Activated naive CD8-positive, alpha-beta T cell treated with anti-CD3 and anti-CD28 coated beads, Interleukin-2, amount 50 U/mL, for 24 hours (primary cell): ENCODE measurements at places on chromosomes 7 and 10.

- H3K27me3 ChIP-seq: no peaks in the 10 kb centered on the region
- H3K27ac ChIP-seq: no peak overlapping the region
- no peak overlapping the region for H3K4me3 ChIP-seq
- H3K36me3 ChIP-seq: peaks cover 4% of the 10 kb centered on the region
- DNase-seq: no peak
- peaks cover 22% of the 10 kb centered on the region for H3K4me1 ChIP-seq
Measured at GRCh38 chr10:48807791-48808470, 123.3 kb downstream of the WDFY4 start.

DNA sequence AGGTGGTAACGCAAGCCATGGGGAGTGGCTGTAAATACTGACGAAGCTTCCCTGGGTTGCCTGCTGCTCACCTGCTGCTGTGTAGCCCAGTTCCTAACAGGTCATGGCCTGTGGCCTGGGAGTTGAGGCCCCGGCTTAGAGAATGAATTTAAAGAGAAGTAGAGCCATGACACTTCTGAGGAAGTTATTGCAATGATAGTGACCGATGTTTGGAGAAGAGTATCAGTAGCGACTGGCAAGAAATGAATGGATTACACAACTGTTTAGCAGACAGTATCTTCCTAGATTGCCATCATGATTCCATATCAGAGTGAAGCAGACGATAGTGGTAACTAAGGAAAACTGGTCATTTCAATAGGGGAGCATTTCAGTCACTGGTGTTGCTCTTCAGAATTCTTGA, 249.6 kb downstream of the PLXDC2 start:
- no peak for DNase-seq
- H3K4me1 ChIP-seq: no peaks in the 10 kb centered on the region
- no peaks in the 10 kb centered on the region for H3K27me3 ChIP-seq
- H3K36me3 ChIP-seq: no peaks in the 10 kb centered on the region
- no peak overlapping the region for H3K27ac ChIP-seq
- no peak overlapping the region for H3K4me3 ChIP-seq

GRCh38 chr7:77897004-77897547, 98.5 kb downstream of the PHTF2 start:
- no peak overlapping the region for H3K27ac ChIP-seq
- no peak for DNase-seq
- H3K27me3 ChIP-seq: no peaks in the 10 kb centered on the region

DNA sequence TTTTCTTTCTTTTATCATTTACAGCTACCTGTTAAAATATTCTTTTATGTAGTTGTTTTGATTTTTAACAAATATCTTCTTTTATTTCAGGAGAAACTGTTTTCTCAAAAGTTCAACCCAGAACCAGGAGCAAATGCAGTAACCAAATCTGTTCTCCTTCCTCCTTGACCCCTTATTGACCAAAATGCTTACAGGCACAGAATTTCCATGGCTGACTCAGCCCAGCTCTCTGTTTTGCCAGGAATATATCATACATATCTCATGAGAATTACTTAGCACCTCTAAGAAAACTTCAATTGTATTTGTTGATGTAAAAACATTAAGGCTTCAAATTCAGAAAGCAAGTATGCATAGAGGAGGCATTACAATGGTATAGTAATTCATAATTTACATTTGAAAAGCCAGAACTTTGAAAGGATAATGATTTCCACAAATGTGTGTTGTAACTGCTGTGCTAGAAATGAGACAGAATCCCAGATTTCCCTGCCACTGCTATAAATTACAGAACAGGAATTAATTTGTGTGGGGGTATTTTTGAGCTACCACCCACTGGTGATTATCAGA, 2.2 kb downstream of the GSAP start:
- DNase-seq: no peak
- no peak overlapping the region for H3K27ac ChIP-seq
- peak overlapping the region; percentile 67 for H3K4me3 ChIP-seq
- H3K4me1 ChIP-seq: peaks cover 58% of the 10 kb centered on the region
- H3K27me3 ChIP-seq: peaks cover 2% of the 10 kb centered on the region

- H3K36me3 ChIP-seq: no peaks in the 10 kb centered on the region
- no peaks in the 10 kb centered on the region for H3K27me3 ChIP-seq
- no peak overlapping the region for H3K27ac ChIP-seq
Measured at GRCh38 chr10:105262666-105263065, 621.6 kb downstream of the SORCS3 start.

DNA sequence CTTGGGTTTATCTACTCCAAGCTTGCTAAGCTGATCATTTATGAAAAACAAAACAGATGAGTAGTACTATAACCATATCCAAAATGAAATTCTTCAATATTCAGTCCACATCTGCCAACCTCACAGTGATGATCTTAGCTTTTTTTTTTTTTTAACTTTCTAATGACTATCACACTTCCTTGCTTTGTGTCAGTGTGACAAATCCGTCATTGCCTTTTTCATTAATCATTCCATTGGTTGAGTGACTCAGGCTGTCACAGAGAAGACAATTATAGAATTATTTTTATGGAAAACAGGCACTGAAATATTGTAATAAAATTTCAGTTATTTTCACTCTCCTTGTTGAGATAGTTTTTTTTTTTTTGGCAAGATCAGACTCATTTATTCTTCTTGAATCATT, 70.7 kb downstream of the CPVL start:
- H3K27me3 ChIP-seq: peaks cover 11% of the 10 kb centered on the region
- H3K4me3 ChIP-seq: no peak overlapping the region
- no peaks in the 10 kb centered on the region for H3K36me3 ChIP-seq
- H3K27ac ChIP-seq: no peak overlapping the region
- no peak for DNase-seq
- no peaks in the 10 kb centered on the region for H3K4me1 ChIP-seq

- DNase-seq: no peak
- H3K4me3 ChIP-seq: no peak overlapping the region
- peaks cover 67% of the 10 kb centered on the region for H3K4me1 ChIP-seq
- peak overlapping the region; percentile 77 for H3K27ac ChIP-seq
- H3K36me3 ChIP-seq: no peaks in the 10 kb centered on the region
Measured at GRCh38 chr7:22675917-22676343, 51.1 kb upstream of the IL6 start.

GRCh38 chr10:110843796-110844616, 27.7 kb upstream of the PDCD4 start:
- H3K4me3 ChIP-seq: no peak overlapping the region
- H3K27me3 ChIP-seq: no peaks in the 10 kb centered on the region
- H3K36me3 ChIP-seq: no peaks in the 10 kb centered on the region
- H3K27ac ChIP-seq: peak overlapping the region; percentile 85

GRCh38 chr10:4647109-4647785, 178.8 kb upstream of the AKR1E2 start:
- no peaks in the 10 kb centered on the region for H3K36me3 ChIP-seq
- no peak for DNase-seq
- peaks cover 21% of the 10 kb centered on the region for H3K4me1 ChIP-seq
- H3K27ac ChIP-seq: no peak overlapping the region
- H3K27me3 ChIP-seq: no peaks in the 10 kb centered on the region
- no peak overlapping the region for H3K4me3 ChIP-seq

GRCh38 chr7:129298268-129298893, 73.6 kb downstream of the AHCYL2 start:
- peaks cover 8% of the 10 kb centered on the region for H3K36me3 ChIP-seq
- H3K4me3 ChIP-seq: no peak overlapping the region
- no peaks in the 10 kb centered on the region for H3K4me1 ChIP-seq

DNA sequence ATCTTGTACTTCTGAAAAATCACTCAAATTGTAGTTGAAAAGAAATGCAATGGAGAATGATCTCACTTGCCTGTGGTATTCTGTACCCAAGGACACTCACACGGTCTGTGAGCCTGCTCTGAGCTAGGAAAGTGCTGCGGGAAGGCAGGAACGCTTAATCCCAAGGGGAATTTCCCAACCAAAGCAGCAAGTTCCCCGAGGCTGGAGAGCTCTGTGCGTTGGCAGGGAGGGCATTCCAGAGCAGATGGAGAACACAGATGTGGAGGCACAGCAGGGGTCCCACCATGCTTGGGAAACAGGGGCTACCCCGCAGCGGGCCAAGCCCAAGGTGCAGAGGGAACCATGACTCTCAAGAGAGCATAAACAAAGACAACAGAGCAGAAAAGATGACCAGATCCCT, 13.6 kb downstream of the SVIL start:
- H3K4me1 ChIP-seq: peaks cover 1% of the 10 kb centered on the region
- no peak overlapping the region for H3K27ac ChIP-seq
- no peaks in the 10 kb centered on the region for H3K27me3 ChIP-seq
- no peak for DNase-seq
- no peak overlapping the region for H3K4me3 ChIP-seq

DNA sequence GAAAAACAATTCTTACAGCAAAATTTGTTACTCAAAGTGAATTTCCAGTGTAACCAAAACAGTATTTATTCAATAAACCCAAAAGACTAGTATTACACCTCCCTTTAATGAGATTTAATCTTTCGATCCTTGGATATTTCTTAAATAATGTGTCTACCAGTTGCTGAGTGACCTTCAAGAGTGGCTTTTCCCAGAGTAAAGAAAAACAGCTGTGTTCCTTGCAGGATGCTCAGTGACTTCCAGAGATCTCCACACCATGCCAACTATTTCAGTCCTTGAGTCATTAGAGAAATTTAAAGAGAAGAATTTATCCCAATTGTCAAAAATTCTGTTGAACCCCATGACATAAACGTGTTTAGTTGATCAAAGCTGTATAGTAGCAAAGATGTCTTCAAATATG, 44.0 kb downstream of the IMMP2L start:
- no peak overlapping the region for H3K4me3 ChIP-seq
- H3K36me3 ChIP-seq: peaks cover 46% of the 10 kb centered on the region
- H3K27me3 ChIP-seq: no peaks in the 10 kb centered on the region
- H3K27ac ChIP-seq: no peak overlapping the region
- no peak for DNase-seq

GRCh38 chr10:113562069-113562468, 9.2 kb downstream of the HABP2 start:
- H3K36me3 ChIP-seq: no peaks in the 10 kb centered on the region
- no peak overlapping the region for H3K27ac ChIP-seq
- H3K27me3 ChIP-seq: peaks cover 3% of the 10 kb centered on the region
- H3K4me3 ChIP-seq: no peak overlapping the region
- no peak for DNase-seq

- H3K4me1 ChIP-seq: no peaks in the 10 kb centered on the region
- H3K36me3 ChIP-seq: no peaks in the 10 kb centered on the region
- H3K27me3 ChIP-seq: peaks cover 5% of the 10 kb centered on the region
- H3K4me3 ChIP-seq: no peak overlapping the region
- DNase-seq: no peak
- H3K27ac ChIP-seq: no peak overlapping the region
Measured at GRCh38 chr7:128920913-128921582, 10.5 kb upstream of the KCP start.

- H3K4me1 ChIP-seq: peaks cover 21% of the 10 kb centered on the region
- DNase-seq: peak; percentile 14
- no peak overlapping the region for H3K4me3 ChIP-seq
Measured at GRCh38 chr7:156903232-156903909, 10.4 kb upstream of the LMBR1 start.

- H3K36me3 ChIP-seq: peaks cover 22% of the 10 kb centered on the region
- H3K27ac ChIP-seq: no peak overlapping the region
- peaks cover 33% of the 10 kb centered on the region for H3K4me1 ChIP-seq
- H3K4me3 ChIP-seq: no peak overlapping the region
- no peaks in the 10 kb centered on the region for H3K27me3 ChIP-seq
Measured at GRCh38 chr7:127876393-127876792, 154.8 kb downstream of the LRRC4 start.

DNA sequence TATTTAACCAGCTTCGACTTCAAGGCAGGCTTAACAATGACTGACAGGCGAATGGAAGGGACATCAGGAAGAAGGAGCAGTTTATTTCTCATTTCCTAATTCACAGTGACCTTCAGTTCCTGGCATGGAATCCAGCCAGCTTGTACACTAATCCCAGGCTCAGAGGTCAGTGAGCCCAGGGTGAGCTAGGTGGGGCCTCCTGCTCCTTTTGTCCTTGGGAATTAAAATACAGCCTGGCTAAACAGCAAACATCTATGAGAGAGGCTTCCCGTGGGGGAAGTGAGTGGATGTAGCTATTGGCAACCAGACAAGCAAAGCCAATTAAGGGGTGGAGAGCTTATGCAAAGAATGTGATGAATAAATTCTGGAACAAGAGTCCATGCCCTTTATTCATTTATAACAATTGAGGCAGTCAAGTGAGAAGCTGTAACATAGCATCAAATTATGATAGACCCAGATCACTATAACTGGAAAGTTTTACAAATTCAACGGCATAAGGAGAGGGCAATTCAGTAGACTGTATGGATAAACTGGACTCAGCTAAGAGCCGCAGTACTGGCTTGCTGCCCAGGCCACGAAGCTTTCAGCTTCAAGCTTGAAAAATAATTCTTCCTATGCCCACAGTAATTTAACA, 57.1 kb downstream of the STK17A start:
- peak overlapping the region; percentile 66 for H3K27ac ChIP-seq
- H3K36me3 ChIP-seq: peaks cover 78% of the 10 kb centered on the region
- H3K4me1 ChIP-seq: peaks cover 90% of the 10 kb centered on the region
- H3K4me3 ChIP-seq: no peak overlapping the region
- no peaks in the 10 kb centered on the region for H3K27me3 ChIP-seq
- no peak for DNase-seq

DNA sequence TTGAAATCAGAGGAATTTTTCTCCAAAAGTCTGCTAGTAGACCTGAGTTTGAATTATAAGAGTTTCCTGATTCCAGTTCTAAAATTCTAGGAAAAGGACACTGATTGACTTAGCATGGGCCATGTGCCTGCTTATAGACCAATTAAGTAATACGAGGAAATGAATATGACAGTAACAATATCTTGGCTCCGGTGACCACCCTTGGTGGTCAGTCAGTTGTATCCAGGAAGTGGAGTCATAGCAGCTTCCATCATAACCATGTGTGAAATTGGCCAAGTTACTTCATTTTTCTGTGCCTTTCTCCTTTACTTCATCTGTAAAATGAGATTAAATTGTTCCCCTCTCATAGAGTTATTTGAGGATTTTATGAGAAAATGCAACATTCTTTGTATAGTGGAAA, 66.9 kb downstream of the MTPAP start:
- H3K27me3 ChIP-seq: peaks cover 2% of the 10 kb centered on the region
- no peaks in the 10 kb centered on the region for H3K36me3 ChIP-seq
- DNase-seq: no peak
- H3K4me3 ChIP-seq: no peak overlapping the region

DNA sequence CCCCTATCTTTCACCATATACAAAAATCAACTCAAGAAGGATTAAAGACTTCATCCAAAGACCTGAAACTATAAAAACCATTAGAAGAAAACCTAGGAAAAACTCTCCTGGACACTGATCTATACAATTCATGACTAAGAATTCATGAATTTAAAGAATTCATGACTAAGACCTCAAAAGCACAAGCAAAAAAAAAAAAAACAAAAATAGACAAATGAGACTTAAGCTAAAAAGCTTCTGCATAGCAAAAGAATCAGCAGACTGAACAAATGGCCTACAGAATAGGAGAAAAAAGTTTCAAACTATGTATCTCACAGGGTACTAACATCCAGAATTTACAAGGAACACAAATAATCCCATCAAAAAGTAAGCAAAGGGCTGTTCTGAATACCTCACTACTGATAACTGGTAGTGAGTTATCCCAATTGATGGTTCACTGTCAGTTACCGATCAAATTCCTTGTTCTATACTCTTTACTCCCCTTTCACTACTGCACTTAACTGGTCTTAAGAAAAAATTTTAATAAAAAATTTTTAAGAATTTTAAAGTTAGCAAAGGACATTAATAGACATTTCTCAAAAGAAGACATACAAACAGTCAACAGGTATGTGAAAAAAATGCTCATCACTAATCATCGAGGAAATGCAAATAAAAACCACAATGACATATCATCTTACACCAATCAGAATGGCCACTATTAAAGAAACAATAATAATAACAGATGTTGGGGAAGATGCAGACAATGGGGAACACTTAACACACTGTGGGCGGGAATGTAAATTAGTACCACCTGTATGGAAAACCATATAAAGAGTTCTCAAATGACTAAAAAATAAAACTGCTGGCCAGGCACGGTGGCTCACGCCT, 33.2 kb downstream of the KMT2C start:
- H3K4me3 ChIP-seq: no peak overlapping the region
- no peak for DNase-seq
- peaks cover 11% of the 10 kb centered on the region for H3K4me1 ChIP-seq
- H3K27me3 ChIP-seq: no peaks in the 10 kb centered on the region
- peaks cover 12% of the 10 kb centered on the region for H3K36me3 ChIP-seq
